ENCODE measurements at places on chromosomes 16 and 17. TPM values are rescaled to one million over a fixed set of nuclear protein-coding genes. Genes with fewer than 3 reads are reported as not detected.

GRCh38 chr16:56203052-56203451 is 11.8 kb downstream of the GNAO1 start:
- DNase-seq = peak; percentile 6
- no peak overlapping the region for H3K27ac ChIP-seq

DNA sequence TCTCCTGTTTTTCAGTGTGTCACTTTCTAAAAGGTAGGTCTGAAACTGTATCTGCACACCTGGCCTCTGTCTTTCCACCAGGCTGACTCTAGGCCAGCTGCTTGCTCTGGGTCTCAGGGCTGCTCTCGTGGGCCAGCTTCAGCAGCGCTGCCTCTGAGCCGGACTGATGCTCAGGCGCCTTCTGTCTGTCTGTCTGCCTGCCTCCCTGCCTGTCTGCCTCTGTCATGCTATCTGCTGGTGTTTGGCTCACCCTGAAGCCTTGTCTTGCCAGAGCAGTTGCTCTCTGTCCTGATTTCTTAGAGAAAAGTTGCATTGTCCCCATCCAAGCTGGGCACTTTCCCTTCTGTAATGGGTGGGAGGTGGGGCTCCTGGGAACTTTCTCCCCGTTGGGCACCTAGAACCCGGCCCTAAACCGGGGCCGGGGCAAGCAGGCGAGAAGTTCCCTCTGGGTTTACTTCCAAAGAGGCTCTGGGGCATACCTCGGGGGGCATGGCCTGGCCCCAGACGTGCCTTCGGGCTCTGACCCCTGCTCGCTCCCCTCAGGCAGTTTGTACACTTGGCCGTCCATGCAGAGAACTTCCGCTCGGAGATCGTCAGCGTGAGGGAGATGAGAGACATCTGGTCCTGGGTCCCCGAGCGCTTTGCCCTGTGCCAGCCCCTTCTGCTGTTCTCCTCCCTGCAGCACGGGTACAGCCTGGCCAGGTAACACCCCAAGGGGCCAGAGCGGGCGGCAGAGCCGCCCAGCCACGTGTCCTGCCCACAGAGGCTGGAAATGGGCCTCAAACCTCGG is 15.9 kb upstream of the ATP6V0C start:
- H3K27me3 ChIP-seq = no peaks in the 10 kb centered on the region
- peaks cover 19% of the 10 kb centered on the region for H3K36me3 ChIP-seq
- H3K4me1 ChIP-seq = peaks cover 9% of the 10 kb centered on the region
- H3K4me3 ChIP-seq = no peak overlapping the region
- DNase-seq = no peak

GDPD3 gene
- 19.5 TPM for polyA plus RNA-seq

- H3K27me3 ChIP-seq = no peaks in the 10 kb centered on the region
- H3K4me1 ChIP-seq = no peaks in the 10 kb centered on the region
- H3K27ac ChIP-seq = no peak overlapping the region
- H3K36me3 ChIP-seq = peaks cover 20% of the 10 kb centered on the region
Measured at GRCh38 chr17:39173526-39174274, 7.7 kb upstream of the ARL5C start.

- no peak within 1 kb of the TSS for H3K27ac ChIP-seq
- peak within 1 kb of the TSS; percentile 45 for H3K4me3 ChIP-seq
- peaks cover 67% of the 10 kb centered on the region for H3K27me3 ChIP-seq
- no peaks in the 10 kb centered on the region for H3K36me3 ChIP-seq
- no peak for DNase-seq
Measured at GRCh38 chr17:78128551-78129350, at the start of gene TMC6. TSS of gene TMC6 (minus strand) at chr17:78128755. CDS start at chr17:78126832, 1,923 bp downstream.

GRCh38 chr17:65230040-65230439 is 92.9 kb downstream of the RGS9 start:
- no peak for DNase-seq
- H3K4me3 ChIP-seq = no peak overlapping the region
- no peaks in the 10 kb centered on the region for H3K36me3 ChIP-seq
- peaks cover 2% of the 10 kb centered on the region for H3K4me1 ChIP-seq
- peaks cover 7% of the 10 kb centered on the region for H3K27me3 ChIP-seq

CCL5 gene
- not detected for polyA plus RNA-seq

NPIPA8 gene
- 16.3 TPM for polyA plus RNA-seq

SLX1B gene
- 15.8 TPM for polyA plus RNA-seq

VAT1L gene
- polyA plus RNA-seq = 14.1 TPM

- peaks cover 31% of the 10 kb centered on the region for H3K4me1 ChIP-seq
- H3K27me3 ChIP-seq = no peaks in the 10 kb centered on the region
- H3K4me3 ChIP-seq = no peak overlapping the region
- peaks cover 29% of the 10 kb centered on the region for H3K36me3 ChIP-seq
- peak overlapping the region; percentile 82 for H3K27ac ChIP-seq
Measured at GRCh38 chr17:57868007-57868909, 18.4 kb upstream of the MRPS23 start.

RAPGEFL1 gene
- 5.6 TPM for polyA plus RNA-seq

ATP6V0C gene
- 107 TPM for polyA plus RNA-seq

TEPSIN gene
- polyA plus RNA-seq = 28.1 TPM

C16orf46 gene
- 0.27 TPM for polyA plus RNA-seq

- no peak overlapping the region for H3K4me3 ChIP-seq
- no peak overlapping the region for H3K27ac ChIP-seq
- no peaks in the 10 kb centered on the region for H3K36me3 ChIP-seq
- peaks cover 2% of the 10 kb centered on the region for H3K4me1 ChIP-seq
- no peak for DNase-seq
Measured at GRCh38 chr17:44761932-44762810, 3.4 kb downstream of the ADAM11 start.

FOXJ1 gene
- 0.05 TPM for polyA plus RNA-seq
